Iris pigment epithelial cell (primary cell): ENCODE measurements at places on chromosomes 5 and 9.

GRCh38 chr5:179266291-179267070 lies 78.8 kb downstream of the ADAMTS2 start:
- no peak for DNase-seq

DNA sequence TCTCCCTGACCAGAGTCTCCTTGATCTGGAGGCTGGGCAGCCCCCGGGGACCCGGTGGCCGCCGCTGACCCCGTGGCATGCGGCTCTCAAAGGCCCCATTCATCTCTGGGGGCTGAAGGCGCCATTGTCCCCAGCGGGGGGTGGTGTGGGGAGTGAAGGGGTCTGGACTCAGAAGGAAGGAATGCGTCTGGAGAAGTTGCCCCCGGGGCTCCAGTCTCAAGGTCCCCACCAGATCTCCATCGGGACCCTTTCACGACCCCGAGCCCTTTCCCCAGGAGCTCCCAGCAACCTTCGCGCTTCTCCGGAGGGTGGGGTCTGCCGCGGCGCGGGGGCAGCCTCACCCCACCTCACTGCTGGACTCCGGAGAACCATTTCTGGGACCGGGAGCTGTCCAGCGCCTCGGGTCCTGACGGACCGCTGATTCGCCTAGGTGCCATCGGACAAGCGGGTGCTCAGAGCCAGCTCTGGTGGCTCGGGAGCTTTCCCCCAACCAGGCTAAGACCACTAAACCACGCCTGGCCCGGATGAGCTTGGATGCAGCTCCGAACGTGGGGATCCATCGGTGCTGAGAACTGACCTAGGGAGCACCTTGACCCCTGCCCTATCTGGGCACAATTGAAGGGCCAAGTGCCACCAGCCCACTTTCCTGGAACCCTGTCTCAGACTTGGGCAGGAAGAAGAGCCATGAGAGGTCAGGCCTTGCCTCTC lies 5.1 kb upstream of the PCDH1 start:
- DNase-seq = peak; percentile 21

- DNase-seq = no peak
Measured at GRCh38 chr5:150229571-150229970, 39.7 kb downstream of the SLC6A7 start.

- DNase-seq = peak; percentile 83
Measured at GRCh38 chr9:129596541-129597331, 24.2 kb downstream of the C9orf50 start.

DNA sequence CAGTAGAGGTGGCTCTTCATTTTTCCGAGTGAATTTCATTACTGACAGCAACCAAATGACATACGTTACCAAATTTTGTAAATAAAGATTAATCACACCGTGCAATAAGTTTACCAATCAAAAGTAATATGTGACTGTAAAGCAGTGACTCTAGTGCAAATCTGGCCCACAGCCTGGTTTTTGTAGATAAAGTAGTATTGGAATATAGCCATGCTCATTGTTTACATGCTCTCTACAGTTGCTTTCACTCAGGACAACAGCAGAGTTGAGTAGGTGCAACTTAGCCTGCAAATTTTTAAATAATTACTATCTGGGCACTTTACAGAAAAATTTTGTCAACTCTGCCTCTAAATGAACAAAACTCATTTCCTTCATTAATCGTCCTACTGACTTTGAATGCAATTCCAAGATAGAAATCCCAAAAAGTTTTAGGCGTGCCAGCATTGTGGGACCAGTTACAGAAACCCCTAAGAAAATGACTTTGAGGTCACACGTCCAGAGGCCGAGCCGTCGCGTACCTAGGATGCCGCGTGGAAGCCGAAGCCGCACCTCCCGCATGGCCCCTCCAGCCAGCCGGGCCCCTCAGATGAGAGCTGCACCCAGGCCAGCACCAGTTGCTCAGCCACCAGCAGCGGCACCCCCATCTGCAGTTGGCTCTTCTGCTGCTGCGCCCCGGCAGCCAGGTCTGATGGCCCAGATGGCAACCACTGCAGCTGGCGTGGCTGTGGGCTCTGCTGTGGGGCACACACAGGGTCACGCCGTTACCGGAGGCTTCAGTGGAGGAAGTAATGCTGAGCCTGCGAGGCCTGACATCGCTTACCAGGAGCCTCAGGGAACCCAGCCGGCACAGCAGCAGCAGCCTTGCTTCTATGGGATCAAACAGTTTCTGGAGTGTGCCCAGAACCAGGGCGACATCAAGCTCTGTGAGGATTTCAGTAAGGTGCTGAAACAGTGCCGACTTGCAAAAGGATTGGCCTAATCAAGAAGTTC lies 180.7 kb upstream of the TLE4 start:
- no peak for DNase-seq

DNA sequence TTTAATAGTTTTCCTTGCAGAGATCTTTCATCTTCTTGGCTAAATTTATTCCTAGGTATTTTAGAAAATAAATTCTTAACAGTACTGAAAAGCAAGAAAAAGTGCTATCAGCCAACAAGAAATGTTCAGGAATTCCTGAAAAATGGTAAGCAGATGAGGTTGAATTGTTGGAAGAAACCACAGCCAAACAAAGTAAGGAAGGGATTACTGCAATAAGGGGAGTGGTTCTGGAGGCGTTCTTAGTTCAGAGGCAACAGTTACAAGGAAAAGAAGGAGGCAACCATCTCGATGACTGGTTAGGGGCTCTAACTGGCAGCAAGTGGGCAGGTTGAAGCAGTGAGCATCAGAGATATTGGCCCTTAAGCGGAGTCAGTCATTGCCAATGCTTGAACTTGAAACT lies 12.8 kb upstream of the OR13J1 start:
- peak; percentile 21 for DNase-seq

DNA sequence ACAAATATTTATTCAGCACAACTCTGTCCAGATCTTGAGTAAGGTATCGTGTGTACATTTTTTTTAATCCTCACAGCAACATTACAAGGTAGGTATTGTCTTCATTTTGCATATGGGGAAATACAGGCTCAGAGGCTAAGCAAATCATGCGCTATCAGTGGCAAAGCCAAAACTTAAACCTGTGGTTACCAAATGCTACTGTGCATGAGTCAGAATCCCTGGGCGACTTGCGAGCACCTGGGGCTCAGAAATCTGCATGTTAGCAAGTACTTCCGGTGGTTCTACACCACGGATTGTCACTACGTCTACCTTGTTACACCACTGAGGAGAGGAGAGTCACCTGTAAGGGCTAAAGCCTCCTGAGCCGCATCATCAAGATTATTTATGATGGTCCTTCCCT lies 21.3 kb downstream of the C5orf58 start:
- no peak for DNase-seq

DNA sequence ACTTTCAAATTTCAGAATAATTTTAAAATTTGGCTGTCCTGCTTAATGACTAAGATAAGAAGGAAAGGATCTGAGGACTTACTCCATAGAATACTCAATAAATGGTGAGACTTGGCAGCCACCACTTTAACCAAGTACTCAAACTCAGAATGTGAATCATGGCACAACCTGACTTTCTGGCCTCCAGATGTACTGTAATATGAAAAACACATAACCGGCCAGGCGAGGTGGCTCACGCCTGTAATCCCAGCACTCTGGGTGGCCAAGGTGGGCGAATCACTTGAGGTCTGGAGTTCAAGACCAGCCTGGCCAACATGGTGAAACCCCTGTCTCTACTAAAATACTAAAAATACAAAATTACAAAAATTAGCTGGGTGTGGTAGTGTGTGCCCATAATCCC lies 10.0 kb upstream of the MARCHF6 start:
- no peak for DNase-seq

DNA sequence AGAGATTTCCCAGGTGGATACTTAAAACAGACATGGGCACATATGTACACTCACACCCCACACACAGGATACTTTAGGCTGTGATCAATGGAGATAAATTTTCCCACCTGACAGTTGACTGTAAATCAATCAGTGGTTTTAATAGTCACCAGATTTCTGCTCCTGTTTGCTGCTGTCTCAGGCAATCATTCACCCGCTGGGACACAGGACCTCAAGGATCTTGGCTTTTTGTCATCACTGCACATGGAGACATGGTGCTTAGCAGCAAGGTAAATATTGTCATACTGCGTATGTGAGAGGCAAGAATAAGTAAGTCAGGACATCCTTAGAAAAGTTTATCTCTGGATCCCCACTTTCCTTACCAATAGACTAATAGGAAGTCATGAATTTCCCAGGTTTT lies 60.8 kb upstream of the KLF9 start:
- DNase-seq = no peak

DNA sequence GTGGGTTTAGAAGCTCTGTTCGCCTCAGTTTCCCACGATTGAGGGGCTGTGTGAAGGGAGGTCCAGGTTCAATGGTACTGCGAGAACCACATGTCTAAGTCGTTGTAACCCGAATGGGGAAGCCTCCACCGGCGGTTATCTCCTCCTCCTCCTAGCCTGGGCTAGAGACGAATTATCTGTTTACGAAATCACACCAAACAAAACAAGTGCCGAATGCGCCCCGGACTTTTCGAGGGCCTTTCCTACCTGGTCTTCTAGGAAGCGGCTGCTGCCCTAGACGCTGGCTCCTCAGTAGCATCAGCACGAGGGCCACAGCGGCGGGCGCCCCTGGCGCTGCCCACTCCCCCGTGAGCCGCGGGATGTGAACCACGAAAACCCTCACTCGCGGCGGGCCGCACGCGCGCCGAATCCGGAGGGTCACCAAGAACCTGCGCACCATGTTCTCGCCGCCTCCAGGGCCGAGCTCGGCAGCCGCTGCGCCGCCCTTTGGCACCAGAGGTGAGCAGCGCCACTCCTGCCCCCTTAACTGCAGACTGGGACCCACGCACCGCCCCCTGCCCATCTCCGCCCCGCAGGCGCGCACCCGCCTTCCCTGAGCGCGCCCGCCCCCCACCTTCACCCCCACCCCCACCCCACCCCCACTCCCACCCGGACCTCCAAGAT lies at the start of gene CDKN2A:
Gene CDKN2A, minus strand, starts transcription at position 500 of the 663 bp plus-strand sequence.
- DNase-seq = peak; percentile 68
